AG10803 (cell line): ENCODE measurements at places on chromosomes 5 and 9.

DNA sequence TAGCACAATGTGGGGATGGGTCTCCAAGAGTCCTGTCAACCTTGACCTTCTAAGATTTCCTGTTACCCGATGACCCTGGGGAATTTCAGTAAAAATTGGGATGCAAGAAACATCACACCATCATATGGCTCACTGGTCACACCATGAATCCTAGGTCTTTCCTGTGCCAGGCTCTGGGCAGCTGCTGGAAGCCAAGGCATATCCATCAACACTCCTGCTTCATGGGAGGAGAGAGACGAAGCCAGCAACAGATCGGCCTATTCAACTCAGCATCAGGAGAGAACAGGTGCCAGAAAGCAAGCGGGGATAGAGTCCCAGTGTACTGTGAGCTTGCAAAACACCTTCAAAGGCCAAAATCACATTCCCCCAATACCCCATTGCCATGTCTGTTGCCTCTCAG lies 6.5 kb upstream of the NEK6 start:
- no peak for DNase-seq

DNA sequence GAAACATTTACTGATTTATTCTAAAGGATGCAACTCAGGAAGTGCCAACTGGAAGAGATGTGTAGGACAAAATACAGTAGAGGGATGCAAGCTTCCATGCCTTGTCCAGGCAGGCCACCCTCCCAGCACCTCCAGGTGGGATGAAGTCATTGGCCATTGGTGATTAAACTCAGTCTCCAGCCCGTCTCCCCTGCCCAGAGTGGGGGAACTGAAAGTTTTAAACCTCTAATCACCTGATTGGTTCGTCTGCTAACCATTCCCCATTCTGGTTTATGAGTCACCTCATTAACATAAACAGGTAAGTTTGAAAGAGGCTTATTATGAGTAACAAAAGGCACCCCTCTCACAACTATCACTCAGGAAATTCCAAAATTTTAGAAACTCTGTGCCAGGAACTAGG lies 8.1 kb downstream of the TNFAIP8 start:
- DNase-seq: no peak

- no peak for DNase-seq
Observed at GRCh38 chr5:94360382-94361130, 257.8 kb downstream of the KIAA0825 start.

- no peak for DNase-seq
Observed at GRCh38 chr9:109743696-109744095, 36.3 kb upstream of the PALM2AKAP2 start.

DNA sequence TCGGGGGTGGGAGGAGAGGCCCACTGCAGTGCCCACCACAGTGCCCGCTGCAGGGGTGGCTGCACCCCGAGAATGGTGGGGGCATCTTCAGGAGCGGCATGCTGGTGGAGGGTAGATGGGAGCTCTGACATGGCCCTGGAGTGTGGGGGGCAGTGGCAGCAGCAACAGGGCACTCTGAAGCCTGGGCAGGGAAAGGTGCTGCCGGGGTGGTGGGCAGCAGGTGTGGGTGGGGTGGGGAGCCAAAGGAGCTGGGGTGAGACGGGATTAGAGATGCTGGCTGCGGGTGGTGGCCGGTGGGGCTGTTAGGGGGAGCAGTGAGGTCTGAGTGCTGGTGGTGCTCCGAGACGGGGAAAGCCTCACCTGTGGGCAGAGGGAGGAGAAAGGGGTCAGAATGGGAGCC lies 18.0 kb downstream of the FAM193B start:
- no peak for DNase-seq

GRCh38 chr5:9239626-9240025 lies 306.2 kb downstream of the SEMA5A start:
- DNase-seq: no peak

DNA sequence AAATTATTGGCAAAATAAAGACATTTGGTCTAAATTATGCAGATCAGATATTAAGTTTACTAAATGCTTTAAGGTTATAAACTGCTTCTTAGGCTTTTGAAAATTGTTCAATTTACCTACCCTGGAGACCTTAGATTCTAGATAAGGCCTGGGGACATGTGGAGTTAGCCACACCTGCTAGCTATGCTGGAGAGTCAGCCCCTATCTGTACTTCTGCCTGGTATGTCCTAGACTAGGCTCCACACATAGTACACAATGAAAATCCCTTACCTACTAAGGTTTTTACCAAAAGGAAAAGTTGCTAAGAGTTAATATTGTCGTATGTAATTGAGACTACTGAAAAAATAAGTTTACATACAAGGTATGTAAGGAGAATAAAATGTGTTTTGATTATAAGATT lies 49.8 kb upstream of the DMAC1 start:
- no peak for DNase-seq

DNA sequence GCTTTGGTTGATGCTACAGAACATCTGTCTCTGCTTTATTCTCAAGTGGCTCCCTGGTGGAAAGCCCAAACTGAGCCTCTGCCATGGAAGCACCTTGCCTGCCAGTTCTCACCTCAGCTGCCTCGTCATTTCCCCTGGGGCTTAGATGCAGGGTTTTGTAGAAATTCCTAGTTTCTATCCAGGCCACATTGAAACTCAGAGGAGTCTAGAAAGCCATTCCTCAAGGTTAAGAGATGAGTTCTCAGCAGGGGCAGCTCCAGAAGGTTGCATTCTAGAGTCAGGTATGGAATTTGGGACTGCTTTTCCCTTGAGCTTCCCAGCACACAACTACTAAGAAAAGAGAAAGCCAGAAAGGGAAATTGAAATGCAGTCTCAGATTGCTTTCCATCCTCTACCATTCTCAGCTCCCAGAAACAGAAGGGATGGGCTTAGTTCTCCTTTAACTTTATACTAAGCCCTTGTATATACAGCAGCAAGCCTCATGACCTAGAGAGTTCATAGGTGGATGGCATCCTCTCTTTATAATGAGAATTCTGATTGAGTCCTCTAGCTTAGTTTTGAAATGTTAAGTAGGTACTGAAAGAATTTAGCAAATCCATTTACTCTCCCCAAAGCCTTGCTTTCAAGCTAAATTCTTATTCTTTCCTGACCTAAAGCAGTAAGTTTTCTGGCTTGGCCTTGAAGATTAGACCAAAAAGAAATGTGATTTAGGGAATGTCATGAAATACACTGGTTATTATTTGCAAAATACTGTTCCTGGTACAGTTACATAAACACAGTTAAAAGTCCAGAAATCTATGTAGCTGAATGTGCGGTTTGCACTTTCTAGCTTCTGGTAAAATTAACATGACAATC lies 66.0 kb upstream of the MEF2C start:
- no peak for DNase-seq

DNA sequence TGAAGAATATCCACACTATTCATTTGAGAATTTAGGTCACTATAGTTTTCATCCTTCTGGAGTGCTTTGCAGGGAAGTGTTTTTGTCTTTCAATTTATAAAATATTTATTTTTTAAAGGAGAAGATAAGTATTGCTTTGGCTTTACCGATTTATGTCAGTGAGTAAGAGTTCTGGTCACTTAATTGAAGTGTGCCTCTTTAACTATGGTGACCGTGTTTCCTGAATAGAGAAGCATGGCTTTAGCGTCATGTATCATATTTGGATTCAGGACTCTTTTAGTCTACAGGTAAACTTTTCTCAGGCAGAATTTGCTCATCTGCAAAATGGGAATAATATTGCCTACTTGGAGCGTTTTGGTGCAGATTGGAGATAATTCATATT lies 902 bp downstream of the BDP1 start:
- no peak for DNase-seq

GRCh38 chr5:128264564-128265360 lies 181.2 kb downstream of the SLC12A2 start:
- no peak for DNase-seq

DNA sequence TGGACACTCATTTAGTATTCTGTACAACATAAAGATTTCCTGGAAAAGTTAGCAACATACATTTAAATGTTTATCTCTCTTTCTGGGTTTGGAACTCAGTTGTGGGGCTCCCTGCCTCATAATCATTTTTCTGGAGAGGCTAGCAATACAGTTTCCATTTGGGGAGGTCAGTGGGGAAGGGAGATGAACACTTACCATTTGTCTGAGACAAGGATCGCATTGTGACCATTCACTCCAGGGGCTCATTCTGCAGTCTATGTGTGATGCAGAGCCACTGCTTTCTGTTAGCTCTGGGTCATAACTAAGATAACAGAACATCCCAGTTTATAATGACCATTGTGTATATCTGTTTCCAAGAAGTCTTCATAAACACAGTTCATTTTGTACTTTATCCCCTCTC lies 22.4 kb downstream of the C9 start:
- no peak for DNase-seq

- DNase-seq: no peak
Observed at GRCh38 chr5:168693883-168694282, 114.7 kb upstream of the PANK3 start.

DNA sequence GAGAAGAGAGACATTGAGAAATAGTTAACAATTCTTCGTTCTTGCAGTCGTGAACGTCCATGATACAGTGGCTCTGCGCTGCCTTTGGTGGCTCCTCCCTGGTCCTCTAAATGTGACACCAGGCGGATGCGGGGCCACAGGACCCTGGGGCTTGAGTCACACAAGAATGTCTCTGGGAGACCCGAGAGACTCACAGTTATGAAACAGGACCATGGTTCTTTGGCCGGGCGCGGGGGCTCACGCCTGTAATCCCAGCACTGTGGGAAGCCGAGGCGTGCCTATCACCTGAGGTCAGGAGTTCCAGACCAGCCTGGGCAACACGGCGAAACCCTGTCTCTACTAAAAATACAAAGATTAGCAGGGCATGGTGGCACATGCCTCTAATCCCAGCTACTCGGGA lies 767 bp upstream of the ZDHHC11 start:
- DNase-seq: no peak

GRCh38 chr5:172486451-172486850 lies 32.1 kb upstream of the SH3PXD2B start:
- DNase-seq: no peak

GRCh38 chr9:91065231-91066041 lies 263.8 kb downstream of the SYK start:
- DNase-seq: no peak

DNA sequence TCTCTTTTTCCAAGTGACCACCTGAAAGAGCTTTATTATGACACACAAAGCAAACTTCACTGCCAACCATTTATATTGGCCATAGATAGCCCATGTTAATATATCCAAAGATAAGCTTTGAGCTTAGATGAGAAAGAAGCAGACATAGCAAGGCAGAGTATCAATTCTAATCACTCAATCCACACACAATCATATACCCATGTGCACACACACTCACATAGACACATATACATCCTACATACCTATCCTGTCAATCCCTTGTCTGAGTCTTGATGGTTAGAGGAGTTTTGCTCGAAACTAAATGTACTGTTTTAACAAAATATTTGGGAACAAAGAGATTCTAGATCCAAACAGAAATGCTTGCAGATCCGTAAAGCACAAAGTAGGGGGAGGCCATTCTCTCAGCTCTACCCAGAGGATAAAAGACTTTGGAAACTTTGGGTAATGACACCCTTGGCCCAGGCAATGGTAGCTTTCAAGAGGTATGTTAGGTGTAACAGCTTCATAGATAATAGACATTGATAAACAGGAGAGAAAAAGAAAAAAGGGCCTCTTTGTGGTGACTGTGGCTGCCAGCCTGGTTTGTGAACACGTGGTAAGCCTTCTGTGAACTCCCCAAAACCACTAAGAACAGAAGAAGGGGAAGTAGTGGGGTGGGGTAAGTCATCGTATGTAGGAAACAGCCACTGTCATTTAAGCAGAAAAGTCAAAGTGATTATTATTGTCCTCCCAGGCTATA lies 121.6 kb downstream of the TLR4 start:
- DNase-seq: no peak

GRCh38 chr5:159620853-159621540 lies 290.7 kb upstream of the IL12B start:
- no peak for DNase-seq

- DNase-seq: peak; percentile 76
Observed at GRCh38 chr5:157718519-157718918, 12.7 kb upstream of the THG1L start.
